Cardiac septum (tissue), 1 donor: ENCODE measurements at places on chromosomes 6 and 20. TPM values are rescaled to one million over a fixed set of nuclear protein-coding genes. Genes with fewer than 3 reads are reported as not detected.

The MLIP gene
- total RNA-seq: 319 TPM

DNA sequence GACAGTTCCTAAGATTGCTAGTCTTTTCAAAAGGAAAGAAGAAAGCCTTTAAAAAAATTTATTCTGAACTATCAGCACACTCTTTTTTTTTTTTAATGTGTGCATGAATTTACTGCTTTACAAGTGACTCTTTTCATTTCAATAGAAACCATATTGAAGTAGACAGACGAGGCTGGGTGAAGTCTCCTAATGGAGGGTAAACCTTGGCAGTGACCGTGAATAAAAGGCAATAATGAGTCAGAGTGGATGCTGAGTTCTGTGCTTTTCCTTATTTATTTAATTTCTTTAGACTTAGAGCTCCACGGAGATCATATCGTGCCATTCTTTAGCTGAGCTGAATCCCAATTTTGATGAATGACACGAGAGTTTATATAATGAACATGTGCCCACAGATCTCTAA is 196.9 kb downstream of the PRL start:
- DNase-seq: no peak

GRCh38 chr6:94071835-94072234 is 652.5 kb upstream of the EPHA7 start:
- no peak for DNase-seq

The TSBP1 gene
- not detected for total RNA-seq

- no peak for DNase-seq
These were observed 912.8 kb upstream of the MAN1A1 start for GRCh38 chr6:120262354-120262753.

The CDC5L gene
- total RNA-seq: 20.7 TPM

The BTNL2 gene
- not detected for total RNA-seq

DNA sequence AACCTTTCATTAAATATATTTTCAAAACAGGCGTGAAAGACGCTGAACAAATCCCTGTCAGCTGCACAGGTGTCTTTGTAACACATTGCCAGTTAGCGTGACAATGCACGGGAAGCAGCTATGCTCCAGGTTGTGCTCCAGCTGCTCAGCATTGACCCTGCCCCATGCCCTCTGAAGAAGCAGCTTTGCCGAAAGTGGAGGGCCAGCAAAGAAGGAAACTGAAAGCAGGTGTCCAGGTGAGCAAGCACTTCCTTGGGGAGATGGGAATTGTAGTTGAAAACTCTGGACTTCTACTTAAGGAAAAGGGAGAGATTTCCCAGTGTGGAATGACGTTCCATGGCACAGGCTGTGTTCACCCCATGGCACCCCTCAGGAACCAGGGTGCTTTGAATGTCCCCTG is 125.7 kb downstream of the TTLL2 start:
- DNase-seq: no peak

GRCh38 chr6:83853178-83854000 is at the start of gene RIPPLY2:
TSS of gene RIPPLY2 (plus strand) at chr6:83853360. CDS start at chr6:83853417, 57 bp downstream.
- DNase-seq: no peak

DNA sequence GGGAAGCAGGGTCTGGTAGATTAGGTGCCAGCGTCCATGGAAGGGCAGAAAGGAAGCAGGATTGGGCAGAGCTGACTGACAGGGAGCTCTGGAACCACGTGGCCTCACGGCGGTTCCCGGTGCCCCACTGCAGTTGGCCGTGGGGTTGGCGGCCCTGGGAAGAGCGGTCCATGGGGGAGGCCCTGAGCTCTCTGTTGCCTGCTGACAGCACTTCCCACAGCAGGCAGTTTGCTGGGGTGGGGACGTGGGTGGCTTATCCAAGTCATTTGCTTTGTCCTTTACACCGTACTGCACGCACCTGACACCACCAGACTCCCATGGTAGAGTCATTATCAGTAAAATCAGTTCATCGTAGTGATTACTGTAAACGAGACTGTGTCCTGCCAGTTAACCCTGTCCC is 56.1 kb downstream of the RPP40 start:
- DNase-seq: no peak
